Cortex of kidney (tissue), 1 donor: ENCODE measurements at places on chromosomes 7 and 10.

GRCh38 chr10:131735577-131735976 lies 165.2 kb upstream of the PPP2R2D start:
- DNase-seq: no peak

DNA sequence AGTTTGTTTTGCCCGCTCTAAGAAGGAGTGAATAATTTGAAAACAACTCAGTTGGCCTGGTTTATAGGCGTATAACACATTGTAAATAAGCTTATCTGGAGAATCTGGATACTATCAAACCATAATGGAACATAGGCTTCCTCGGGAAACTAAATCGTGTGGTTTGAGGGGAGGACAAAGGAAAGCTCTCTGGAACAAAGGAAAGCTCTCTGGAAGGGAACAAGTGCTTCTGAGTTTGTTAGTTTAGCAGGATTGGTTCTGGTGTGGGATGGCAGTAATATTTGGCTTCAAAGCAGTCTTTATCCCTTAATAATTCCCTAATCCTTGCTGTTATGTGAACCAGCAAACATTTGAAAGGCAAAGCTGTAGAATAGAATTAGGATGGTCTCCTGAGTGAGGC lies 15.0 kb upstream of the SLK start:
- no peak for DNase-seq

DNA sequence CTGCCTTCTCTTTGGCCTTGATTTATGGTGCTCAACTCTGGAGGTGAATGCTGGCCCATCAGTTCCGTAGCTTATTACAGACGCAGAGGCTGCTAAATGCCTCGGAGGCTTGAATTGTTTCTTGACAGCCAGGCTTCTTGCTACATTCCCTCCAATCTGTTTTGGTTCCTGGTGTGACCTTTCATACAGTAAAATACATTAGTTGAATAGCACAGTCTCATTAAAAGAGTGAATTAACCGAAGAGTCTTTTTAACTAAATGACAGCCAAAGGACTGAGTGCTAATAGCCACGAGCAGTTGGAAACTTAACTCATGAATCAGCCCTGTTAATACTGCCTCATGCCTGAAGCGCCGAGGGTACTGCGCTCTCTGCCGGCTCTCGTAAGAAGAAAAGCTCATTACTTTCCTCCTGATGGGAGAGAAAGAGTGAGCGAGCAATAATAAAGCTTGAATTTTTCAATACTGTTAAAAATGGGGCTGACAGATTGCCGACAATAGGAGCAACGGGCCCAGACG lies 236.4 kb upstream of the GPR26 start:
- no peak for DNase-seq

- DNase-seq: no peak
Observed at GRCh38 chr10:68959695-68960527, 3.9 kb downstream of the DDX21 start.

DNA sequence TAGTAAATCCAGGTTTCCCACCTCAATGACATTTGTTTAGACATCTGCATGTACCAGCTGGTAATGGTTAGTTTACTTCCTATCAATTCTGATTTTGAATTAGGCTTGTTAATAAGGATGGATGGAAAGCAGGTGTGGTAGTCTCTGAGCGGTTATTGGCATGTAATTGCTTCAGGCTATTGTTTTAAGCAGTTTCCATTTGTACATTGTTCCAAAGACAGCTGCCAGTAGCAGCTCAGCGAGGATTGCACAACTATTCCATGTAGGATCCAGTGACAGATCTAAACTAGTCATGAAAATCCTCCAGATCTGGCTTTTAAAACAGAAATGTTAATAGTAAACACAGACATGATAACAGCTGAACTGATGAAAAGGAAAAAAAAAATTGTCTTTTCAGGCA lies 436.0 kb upstream of the ADARB2 start:
- DNase-seq: no peak

DNA sequence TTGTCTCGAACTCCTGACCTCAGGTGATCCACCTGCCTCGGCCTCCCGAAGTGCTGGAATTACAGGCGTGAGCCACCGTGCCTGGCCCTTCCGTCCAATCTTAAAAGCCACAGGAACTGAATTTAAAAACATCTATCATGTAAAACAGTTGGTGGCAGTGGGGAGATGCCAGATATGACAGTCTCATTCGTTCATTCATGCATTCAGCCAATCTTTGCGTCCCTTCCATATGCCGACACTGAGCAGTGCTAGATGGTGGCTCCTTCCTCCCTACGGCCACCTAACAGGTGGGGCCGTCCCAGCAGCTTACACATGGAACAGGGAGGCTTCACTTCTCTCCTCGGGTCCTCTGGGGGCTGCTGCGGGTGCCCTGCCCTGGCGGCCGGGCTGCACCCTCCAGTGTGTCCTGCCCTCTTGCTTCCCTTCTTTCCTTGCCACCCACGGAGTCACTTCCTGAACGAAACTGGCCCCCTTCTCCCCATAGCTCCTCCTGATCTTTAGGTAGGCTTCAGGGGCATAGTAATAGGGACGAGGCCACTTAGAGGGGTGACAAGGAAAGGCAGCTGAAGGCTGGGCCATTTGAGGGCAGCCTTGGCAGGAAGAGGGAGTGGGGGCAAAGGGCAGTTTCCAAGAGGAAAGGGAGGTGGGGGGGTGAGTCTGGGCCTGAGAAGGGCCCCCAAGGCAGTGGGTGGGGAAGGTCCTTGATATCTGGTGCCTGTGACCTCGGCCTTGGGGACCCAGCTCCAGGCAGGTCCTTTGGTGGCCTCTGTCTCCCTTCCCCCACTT lies 53.8 kb downstream of the PROSER2 start:
- DNase-seq: no peak

DNA sequence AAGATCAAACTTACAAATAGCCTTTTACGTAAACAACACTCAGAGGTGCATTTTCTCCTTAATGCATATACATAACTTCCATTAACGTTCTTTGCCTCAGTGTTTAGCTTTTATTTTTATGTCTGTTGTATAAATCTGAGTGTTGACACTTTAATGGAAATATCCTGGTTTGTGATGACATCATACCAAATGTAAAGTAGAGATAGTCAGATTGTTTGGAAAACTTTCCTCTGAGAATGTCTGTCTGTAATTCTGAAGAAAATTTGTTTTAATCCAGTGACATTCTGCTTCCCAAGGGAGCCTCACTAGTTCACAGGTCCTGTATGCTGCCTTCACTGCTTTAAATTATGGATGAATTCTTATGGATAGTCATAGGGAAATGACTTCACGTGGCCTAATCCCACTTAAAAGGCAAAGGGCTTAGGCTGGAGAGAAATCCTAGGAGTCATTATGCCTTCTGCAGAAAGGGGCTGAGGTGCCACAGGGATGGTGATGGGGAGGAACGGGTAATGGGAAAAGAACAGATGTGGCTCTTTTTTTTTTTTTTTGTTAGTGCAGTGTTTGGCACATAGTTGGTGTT lies 93.2 kb downstream of the DNAJB9 start:
- no peak for DNase-seq

- no peak for DNase-seq
Observed at GRCh38 chr7:25855854-25856782, 295.9 kb upstream of the NFE2L3 start.

GRCh38 chr7:82810558-82811259 lies 352.0 kb downstream of the PCLO start:
- no peak for DNase-seq

DNA sequence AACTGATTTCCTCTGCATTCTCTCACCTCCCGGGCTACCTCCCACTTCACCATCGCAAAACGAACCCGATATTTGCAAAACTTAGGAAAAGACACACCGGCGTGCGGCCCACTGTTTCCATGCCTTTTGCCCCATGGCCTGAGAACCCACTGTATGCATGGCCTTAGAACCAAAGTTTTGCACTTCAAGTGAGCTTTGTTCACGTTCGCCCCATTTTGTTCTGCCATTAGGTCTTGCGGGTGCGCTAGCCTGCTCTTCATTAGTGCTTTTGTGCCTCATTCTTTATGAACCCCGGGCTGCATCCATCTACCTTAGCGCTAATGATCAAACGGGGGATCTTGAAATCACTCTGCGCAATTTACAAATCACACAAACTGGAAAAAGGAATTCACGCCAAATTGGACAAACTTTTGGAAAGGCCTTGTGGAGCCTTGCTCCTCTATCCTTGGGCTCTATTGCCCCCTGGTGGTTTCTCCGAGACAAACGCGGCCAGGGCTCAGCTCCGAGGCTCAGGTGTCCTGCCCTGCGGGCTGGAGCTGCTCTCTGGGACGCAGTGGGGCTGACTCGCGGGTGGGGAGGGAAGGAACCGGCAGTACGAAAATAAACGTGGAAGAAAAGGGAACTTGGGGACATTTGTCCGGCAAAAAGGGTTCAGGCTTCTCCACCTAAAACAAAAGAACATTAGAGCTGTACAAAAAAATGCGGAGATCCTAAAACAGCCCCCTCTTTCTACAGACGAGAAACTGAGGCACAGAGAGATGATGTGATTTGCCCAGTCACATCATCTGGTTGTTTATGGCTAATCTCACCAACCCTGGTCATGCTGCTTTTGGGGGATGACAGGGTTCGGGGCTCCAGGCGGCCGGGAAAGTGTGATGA lies 300.4 kb upstream of the NFE2L3 start:
- DNase-seq: no peak

- DNase-seq: no peak
Observed at GRCh38 chr7:24455813-24456525, 117.3 kb upstream of the PALS2 start.

GRCh38 chr10:15313047-15313446 lies 58.0 kb downstream of the FAM171A1 start:
- DNase-seq: no peak

DNA sequence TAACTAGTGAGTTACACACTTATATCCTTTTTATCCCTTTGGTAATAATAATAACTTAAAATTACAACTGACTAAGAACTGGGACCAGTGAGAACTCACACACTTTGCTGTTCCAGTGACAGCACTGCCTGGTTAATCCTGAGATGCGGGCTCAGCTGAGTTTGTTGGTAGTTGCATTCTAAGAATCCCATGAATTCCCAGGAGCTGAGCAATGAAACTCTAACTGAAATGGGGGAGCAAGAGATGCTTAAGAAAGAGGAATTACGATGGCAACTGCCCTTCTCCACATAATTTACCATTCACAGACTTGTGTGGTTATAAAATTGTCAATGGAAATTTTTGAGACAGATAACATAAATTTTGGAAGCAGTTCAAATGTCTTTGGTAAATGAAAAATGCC lies 659.4 kb downstream of the MAGI2 start:
- DNase-seq: no peak

DNA sequence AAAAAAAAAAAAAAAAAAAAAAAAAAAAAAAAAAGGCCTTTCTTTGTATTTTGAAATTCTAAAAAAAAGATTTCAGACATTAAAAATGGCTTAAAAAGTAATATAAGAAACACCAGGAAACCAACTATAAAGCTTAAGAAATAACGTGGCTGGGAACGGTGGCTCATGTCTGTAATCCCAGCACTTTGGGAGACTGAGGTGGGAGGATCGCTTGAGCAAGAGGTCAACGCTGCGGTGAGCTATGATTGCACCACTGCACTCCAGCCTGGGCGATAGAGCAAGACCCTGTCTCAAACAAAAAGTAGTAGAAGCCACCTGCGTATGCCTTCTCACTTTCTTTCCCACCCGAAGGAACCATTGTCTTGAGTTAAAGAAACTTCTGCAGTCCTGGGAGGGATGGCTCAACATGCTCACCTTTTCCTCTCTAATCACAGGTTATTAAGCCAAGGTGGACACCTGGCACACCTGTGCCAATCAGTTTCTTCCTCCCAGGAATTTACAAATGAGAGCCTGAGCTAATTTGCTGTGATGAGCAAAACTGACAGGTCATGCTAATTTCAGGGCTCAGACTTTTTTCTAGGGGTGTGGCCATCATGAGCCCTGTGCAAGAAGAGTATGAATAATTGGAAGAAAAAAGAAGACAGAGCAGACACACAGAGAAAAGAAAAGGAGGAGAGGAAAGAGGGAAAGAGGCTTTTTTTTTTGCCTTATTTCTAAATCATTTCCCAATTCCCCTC lies 72.0 kb upstream of the PARD3 start:
- DNase-seq: no peak

GRCh38 chr7:37698276-37698675 lies 14.7 kb downstream of the GPR141 start:
- no peak for DNase-seq

- no peak for DNase-seq
Observed at GRCh38 chr7:140640727-140641523, at the start of gene DENND2A. TSS of gene DENND2A (minus strand) at chr7:140640813. CDS start at chr7:140602397, 38,416 bp downstream.

- no peak for DNase-seq
Observed at GRCh38 chr10:19917751-19918478, 101.7 kb downstream of the PLXDC2 start.

DNA sequence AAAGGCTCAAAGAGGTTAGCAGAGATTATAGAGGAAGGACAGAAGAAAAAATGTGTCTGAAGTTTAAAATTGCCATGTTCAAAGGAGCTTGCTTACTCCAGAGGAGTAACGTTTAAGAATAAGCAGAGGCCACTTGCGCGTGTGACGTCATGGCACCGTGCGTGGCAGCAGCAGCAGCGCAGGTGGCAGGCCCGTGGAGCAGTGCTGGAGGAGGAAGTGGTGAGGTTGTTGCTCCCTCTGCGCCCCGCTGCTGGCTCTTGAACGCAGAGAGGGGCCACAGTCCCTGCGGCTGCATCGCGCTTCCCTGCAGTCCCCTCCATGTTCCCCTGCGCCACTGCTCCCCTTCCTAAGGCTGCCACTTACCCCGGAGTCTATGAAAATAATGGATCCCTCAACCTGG lies 37.5 kb downstream of the GDI2 start:
- no peak for DNase-seq

DNA sequence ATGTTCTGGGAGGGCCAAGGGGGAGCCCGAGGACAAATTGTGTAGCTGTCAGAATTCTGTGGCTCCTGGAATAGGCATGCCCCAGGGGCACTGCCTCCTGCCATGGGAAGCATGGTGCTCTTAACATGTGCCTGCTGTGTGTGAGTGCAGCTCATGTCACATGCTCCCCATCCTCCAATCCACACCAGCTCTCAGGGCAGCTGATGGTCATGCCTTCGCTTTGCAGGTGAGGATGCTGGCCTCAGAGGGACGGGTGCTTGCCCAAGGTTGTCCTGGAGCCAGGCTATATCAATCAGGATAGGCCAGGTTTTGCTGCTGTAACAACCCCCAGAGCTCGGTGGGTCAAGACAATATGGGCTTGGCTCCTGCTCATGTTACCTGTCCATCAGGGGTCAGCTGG lies 303.4 kb downstream of the RPS24 start:
- DNase-seq: no peak

- no peak for DNase-seq
Observed at GRCh38 chr7:24943096-24943948, 36.7 kb downstream of the OSBPL3 start.

- no peak for DNase-seq
Observed at GRCh38 chr7:99083068-99083651, 60.7 kb downstream of the SMURF1 start.

GRCh38 chr10:29057822-29058331 lies 231.0 kb upstream of the LYZL1 start:
- DNase-seq: no peak
